Muscle of leg (tissue), 16 donors: ENCODE measurements at places on chromosomes 12 and 14. TPM values are rescaled to one million over a fixed set of nuclear protein-coding genes. Genes with fewer than 3 reads are reported as not detected.

DNA sequence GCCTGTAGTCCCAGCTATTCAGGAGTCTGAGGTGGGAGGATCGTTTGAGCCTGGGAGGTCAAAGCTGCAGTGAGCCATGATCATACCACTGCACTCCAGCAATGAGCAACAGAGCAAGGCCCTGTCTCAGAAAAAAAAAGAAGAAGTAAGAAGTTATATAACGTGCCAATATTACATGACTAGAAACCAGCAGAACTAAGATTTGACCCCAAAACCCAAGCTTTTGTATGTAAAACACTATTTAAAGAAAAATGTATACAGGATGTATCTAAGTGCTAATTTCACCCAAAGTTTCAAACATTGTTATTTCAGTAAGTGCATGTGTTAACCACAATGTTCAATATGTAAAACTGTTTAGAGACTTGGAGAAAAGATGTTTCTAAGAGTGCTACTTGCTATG, 94.7 kb downstream of the SLC5A8 start:
- DNase-seq = no peak

DNA sequence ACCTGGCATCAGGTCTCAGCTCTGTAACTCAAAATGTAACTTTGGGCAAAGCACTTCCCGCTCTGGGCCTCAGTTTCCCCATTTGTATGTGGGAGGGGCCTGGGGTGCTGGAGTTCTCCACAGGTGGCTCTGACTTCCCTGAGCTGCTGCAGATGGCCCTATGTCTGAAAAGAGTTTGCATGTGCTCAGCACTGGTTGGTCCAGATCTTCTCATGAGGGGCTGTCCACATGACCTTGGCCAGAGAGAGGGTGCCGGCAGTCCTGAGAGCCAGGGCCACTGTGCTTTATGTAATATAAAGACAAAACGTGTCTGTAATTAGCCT, 7.2 kb upstream of the CACNA2D4 start:
- no peak for DNase-seq

- no peak for DNase-seq
These were observed 82.6 kb downstream of the TAOK3 start for GRCh38 chr12:118290130-118290529.

- no peak for DNase-seq
These were observed 161.7 kb upstream of the RMST start for GRCh38 chr12:97300891-97301290.

Gene ASIC1
- 11.8 TPM for polyA plus RNA-seq

DNA sequence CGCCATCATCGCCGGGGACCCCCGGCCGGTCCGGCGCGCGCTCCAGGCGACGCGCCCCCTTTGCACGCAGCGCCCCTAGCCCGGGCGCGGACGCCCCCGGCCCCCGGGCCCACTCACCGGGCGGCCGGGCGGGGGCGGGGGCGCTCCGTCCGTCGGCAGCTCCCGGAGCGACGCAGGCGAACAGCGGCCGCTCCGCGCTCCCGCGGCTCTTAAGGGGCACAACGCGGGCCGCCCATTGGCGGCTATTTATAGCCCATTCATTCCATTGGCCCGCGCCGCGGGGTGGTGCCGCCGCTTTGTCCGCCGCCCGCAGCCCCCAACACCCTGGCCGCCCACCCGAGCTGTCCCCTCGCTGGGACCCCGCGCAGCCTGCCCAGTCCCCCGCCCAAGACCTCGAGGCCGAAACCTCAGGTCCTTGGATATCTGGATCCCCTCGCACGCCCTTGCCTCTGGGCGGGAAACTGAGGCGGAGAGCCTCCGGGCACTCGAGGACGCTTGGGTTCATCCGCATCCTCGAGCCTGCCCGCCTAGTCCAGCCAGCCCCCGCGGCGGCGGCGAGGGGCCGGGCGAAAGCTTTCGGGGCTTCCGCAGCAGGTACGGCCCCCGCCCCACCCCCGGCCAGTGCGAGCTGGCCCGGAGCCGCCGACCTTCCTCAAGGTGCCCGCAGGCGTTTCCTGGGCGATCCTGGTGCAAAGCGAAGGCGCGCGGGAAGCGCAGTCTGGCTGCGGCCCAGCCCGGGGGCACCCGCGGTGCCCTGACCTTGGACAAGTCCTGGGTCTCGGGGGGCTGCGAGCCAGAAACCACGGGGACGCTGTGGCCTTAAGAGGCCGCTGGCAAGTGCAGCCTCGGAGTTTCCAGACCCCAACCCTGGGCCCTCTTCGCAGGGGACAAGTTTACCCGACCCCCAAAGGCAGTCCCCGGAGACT, at the start of gene CKB:
Gene CKB (minus strand): TSS at position 182 of the 926 bp plus-strand sequence. CDS start 337 bp downstream, outside the sequence.
- peak; percentile 79 for DNase-seq

DNA sequence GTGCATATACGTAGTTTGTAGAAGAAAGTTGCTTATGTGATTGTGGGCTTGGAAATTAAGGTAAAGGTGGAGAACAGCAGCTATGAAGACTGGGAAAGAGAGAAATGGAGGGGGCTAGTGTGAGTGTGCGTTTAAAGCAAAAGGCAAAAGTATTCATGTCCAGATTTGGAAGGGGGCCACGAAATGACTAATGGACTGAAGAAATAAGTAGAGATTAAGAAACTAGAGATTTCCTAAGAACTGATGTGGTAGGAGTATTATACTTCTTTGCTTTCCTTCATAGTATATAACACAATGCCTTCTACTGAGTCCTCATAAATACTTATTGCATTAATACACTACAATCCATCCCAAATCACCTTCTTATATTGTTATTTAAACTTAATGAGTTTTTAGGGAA, 298.6 kb upstream of the NOVA1 start:
- no peak for DNase-seq

DNA sequence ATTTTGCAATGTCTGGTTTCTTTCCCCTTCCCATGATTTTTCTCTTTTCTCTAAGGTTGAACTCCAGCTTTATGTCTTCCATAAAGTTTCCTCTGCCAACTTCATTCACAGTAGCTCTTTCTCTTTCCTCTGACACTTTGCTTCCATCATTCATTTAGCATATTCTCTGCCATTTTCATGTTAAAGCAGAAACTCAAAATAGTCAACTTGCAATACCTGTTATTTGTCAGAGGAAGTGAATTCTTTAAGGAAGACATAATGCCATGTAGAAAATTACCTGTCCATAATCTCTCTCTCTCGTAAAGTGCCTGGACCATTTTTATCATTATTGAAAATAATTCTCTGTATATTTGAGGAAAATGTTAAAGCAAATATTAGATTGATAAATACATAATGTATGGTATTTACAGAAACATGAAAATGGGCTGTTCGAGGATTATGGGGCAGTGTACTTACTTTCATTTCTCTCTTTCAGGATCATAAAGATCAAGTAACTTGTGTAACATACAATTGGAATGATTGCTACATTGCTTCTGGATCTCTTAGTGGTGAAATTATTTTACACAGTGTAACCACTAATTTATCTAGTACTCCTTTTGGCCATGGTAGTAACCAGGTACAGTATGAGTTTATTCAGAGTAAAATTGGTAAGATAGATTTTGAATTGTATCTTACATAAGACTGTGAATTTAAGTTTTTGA, 12.6 kb downstream of the NEDD1 start:
- DNase-seq = no peak

Gene TBK1
- 13.5 TPM for polyA plus RNA-seq

Gene LBHD2
- polyA plus RNA-seq = not detected

Gene TMEM117
- 10.5 TPM for polyA plus RNA-seq

GRCh38 chr14:50533806-50534205, 1.4 kb upstream of the MAP4K5 start:
- peak; percentile 62 for DNase-seq

- DNase-seq = no peak
These were observed 33.9 kb upstream of the LIMA1 start for GRCh38 chr12:50317203-50317602.

Gene RAD51AP1
- 19.3 TPM for polyA plus RNA-seq

Gene KRT4
- polyA plus RNA-seq = 5.6 TPM

- DNase-seq = no peak
These were observed 29.6 kb upstream of the OR5AU1 start for GRCh38 chr14:21185491-21185890.

Gene NPAS3
- polyA plus RNA-seq = 4.6 TPM

GRCh38 chr12:10140001-10140400, 10.0 kb upstream of the CLEC7A start:
- peak; percentile 61 for DNase-seq

DNA sequence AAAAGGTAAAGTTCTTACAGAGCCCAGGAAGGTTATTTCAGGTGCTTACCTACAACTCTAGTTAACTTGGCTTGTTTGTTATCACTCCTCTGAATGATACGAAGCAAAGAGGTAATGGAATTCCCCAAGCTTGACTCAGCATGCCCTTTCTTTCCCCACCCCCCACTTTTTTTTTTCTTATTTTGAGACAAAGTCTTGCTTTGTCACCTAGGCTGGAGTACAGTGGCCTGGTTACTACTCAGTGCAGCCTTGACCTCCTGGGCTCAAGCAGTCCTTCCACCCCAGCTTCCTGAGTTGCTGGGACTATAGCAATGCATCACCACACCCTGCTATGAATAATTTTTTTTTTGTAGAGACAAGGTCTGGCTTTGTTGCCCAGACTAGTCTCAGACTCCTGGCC, 17.1 kb upstream of the YBX3 start:
- DNase-seq = no peak
